ENCODE measurements at places on chromosomes 13 and 19.

GRCh38 chr19:4328243-4328990 lies 10.2 kb downstream of the STAP2 start:
- peak; percentile 89 for DNase-seq

DNA sequence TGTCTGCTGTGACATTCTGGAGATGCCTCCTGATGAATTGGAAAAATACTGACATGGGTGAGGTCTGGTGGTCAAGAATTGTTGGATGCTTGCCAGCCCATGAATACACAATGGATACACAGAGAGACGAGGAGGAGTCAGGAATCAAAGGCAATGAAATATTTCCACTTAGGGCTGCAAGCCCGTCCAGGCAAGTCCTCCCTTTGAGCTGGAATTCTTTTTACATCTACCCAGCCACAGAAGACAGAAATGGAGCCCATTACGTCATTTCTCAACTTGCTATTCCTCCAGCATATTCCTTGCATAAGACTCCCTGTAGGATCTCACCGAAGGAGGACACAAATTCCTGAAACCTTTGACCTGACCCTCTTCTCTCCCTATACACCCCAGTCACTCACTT lies 15.7 kb upstream of the IGFL4 start:
- DNase-seq: no peak

DNA sequence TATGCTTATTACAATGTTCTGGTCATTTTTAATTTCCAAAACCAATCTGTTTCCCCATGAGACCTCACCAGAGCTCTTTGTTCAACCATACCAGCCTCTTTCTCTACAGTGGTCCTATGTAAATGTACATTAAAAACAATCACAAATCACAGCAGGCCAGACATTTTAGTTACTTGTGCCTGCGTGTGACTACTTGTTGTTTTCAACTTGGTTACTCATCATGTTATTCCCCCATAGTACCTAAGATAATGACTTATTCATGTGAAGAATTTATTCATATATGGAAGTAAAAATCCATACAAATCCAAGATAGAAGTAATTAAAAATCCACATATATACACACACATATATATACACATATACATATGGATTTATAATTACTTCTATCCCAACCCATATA lies 379.6 kb downstream of the SLITRK6 start:
- no peak for DNase-seq

- DNase-seq: no peak
Measured at GRCh38 chr13:112496166-112496565, 91.8 kb downstream of the TUBGCP3 start.

DNA sequence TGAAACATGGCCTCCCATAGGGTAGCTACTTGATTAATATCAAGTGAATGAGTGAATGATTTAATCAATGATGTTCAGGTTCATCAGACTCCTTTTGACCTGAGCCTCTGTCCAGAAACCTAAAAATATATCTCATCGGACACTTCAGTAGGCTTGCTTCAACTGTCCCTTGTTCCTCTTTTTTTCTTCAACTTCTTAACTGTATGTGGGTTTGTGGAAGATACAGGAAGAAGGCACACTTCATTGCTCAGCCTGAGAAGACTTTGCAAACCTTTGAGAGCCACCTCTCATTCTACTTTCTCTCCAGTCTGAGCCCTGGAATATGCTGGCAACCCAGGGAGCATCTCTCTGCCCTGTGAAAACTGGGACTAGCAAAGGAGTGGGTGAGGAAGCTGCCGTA lies 557.0 kb downstream of the FGF9 start:
- DNase-seq: no peak

GRCh38 chr13:76738616-76739015 lies 147.6 kb downstream of the KCTD12 start:
- no peak for DNase-seq

GRCh38 chr19:40367577-40368434 lies 19.3 kb downstream of the PLD3 start:
- DNase-seq: no peak

DNA sequence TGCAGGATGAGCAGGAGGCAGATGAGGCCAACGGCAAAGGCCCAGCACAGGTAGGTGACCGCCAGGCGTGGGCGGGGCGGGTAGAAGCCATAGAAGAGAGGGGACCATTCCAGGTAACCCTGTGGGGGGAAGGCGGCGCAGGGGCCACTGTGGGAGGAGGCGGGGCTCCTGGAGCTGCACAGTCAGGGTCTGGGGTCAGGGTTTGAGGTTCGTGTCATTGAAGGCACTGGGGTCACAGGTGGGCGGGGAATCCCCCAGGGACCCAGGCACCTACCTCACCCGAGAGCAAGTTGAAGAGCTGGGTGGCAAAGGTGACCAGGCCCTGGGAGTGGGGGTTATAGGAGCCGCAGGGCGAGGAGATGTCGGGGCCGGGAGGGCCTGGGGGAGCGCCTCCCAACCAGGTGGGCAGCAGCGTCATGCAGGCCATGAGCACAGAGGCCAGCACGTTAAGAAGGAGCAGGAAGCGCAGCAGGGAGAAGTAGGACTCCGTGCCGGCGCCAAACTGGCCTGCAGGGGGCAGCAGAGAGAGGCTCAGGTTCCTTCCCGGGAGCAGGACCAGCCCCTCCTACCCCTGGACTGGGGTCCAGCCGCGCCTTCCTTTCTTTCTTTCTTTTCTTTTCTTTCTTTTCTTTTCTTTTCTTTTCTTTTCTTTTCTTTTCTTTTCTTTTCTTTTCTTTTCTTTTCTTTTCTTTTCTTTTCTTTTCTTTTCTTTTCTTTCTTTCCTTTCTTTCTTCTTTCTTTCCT lies 4.6 kb downstream of the TMC4 start:
- peak; percentile 88 for DNase-seq

GRCh38 chr13:105996391-105997025 lies 539.0 kb downstream of the EFNB2 start:
- no peak for DNase-seq

GRCh38 chr13:51444922-51445321 lies 7.9 kb downstream of the INTS6 start:
- DNase-seq: no peak

DNA sequence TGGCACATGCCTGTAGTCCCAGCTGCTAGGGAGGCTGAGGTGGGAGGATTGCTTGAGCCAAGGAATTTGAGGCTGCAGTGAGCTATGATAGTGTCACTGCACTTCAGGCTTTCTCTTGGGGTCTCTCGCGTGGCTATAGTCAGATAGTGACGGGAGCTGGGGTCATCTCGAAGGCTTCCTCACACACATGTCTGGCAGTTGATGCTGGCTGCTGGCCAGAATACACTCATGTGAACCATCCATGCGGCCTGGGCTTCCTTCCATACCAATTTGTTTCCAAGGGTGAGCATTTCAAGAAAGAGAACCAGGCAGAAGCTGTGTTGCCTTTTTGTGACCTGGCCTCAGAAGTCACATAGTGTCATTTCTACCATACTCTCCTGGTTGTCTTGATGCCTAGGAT lies 26.4 kb downstream of the LEUTX start:
- DNase-seq: no peak

DNA sequence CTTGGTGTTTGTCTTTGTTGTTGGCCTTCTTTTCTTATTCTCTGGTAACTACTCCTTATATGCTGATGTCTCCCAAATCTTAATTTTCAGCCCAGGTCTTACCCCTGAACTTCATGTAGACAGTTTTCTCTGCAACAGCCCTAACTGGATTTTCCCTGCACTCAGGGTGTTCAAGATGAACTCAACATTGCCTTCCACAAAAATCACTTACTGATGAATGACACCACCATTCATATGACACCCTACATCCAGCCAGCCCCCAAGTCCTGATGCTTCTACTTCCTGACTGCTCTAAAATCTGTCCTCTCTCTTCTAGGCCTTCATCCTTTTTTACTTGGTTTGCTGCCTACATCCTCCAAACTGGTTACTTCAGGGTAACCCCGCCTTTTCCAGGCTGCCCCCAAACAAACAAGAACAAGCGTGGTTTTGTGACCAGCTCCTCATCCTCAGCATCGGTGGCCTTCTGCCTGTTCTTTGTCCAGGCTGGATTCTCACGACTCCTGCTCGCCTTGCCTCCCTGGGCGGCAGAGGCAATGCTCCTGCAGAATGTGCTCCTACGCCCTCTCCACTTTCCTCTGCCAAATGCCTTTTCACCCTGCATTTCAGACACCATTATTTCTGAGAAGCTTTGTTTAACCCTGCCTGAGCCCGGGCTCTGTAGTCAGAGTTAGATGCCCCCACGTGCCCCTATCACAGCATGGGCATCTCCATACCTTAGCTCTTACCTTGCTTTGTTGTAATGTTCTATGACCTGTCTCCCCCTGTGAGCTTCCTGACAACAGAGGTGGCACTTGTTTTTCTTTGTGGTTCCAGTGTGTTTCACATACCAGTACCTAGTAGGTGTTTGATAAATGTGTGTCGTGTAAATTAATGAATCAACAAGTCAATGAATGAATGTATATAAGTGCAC lies 61.8 kb downstream of the WDFY2 start:
- no peak for DNase-seq

DNA sequence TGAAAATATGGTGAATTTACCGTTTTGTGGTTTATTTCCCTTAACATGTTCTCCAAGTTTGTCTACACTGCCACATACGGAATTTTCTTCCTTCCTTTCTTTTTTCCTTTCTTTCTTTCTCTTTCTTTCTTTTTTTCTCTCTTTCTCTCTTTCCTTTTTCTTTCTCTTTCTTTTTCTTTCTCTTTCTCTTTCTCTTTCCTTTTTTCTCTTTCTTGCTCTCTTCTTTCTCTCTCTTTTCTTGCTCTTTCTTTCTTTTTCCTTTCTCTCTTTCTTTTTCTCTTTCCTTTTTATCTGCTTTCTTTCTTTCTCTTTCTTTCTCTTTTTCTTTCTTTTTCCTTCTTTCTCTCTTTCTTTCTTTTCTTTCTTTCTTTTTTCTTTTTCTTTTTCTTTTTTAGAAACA lies 1962.3 kb upstream of the PCDH20 start:
- DNase-seq: no peak

- DNase-seq: no peak
Measured at GRCh38 chr13:19836472-19836871, 27.0 kb downstream of the ZMYM5 start.

DNA sequence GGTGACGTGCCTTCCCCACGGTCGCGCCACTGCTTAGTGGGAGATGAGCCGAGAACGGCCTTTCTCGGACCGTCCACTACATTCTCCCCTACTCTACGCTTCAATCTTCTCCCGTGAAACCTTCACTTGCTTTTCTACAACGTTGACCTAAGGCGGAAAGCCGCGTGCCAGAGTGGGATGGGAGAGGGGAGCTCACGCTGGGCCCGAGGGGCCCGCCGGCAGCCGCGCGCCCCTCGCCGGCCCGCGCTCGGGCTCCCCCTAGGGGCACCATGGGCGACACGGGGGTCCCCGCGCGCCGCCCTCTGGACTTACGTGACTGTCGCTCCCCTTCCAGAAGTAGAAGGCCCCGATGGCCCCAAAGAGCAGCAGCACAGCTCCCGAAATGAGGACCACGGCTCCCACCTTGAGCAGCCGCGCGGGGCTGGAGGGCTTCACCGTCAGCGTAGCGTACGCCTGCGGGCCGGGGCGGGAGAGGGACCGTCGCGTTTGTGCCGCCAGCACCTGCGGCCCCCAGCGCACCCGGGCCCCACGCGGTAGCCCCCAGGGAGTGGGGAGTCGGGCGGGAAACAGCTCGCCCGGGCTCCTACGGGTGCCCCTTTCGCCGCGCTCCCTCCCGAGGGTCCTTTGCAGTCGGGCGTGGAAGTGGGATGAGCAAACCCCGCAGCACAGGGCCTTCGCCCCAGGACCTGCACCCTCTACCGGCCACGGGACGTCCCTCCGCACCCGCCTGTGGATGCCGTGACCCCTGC lies 727 bp downstream of the CNMD start:
- no peak for DNase-seq

DNA sequence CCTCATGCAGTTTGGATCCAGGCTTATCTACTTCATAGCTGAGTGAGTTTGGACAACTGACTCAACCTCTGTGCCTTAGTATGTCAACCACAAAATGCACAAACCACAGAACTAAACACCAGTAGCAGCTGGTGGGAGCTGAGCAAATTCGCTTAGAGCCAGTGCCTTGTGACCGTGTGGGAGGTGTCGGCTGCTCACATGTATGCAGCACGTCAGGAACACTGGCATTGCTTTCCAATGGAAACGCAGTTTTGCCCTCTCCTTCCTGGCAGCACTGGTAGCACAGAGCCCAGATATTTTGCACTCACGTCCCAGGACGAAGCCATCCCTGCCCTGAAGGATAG lies 8.3 kb upstream of the NTN5 start:
- no peak for DNase-seq

DNA sequence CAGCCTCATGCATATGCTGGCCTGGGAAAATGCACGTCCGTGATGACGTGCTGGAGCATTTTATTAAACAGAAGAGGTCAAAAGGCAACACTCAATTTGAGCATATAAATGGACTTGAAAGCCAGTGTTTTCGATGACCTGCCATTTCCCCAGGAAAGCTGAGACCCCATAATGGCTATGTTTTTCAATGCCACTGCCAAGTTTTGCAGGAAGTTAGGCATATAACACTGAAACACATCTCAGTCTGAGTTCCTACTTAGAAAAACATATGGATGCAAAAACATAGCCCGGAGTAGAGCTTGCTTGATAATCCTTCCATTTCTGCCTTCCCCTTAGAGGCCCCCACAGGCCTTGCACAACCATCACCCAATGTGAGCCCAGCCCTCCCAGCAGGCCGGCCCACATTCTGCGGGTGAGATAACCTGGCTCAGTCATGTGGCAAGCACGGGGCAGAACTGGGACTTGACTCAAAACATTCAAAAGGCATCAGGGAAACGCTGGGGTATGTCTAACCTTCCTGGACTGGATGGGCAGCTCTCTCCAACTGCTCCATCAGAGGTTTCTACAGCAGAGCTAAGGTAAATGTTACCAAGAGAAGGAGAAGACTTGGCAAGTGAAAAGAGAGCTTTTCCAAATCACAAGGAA lies 24.9 kb downstream of the EPS15L1 start:
- no peak for DNase-seq

Data from effector CD4-positive, alpha-beta T cell (primary cell).